NCI-H2081 (cell line): ENCODE measurements at places on chromosomes 5 and 9.
A peak's percentile ranks its signal among the peaks of the same experiment; 100 is the strongest.

GRCh38 chr5:94173100-94173499 lies 431.7 kb upstream of the POU5F2 start:
- DNase-seq: no peak

DNA sequence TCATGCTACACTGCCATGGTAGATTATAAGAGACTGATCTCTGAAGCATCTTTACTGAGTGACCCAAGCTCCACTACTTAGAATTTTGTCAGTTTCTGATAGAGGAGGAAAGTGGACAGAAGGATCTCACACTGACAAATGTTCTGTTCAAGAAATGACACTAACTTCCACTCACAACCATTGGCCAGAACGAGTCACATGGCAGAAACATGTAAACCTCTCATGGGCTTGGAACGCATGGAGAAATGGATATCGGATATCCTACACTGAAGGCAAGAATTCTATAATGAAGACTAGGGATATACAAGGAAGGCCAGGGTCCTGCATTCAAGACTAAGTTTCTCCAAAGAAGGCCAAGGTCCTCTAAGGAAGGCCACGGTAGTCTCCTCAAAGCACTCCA lies 31.1 kb downstream of the EGFLAM start:
- no peak for DNase-seq

- DNase-seq: no peak
These were observed 57.1 kb downstream of the SLC22A5 start for GRCh38 chr5:132426525-132427138.

DNA sequence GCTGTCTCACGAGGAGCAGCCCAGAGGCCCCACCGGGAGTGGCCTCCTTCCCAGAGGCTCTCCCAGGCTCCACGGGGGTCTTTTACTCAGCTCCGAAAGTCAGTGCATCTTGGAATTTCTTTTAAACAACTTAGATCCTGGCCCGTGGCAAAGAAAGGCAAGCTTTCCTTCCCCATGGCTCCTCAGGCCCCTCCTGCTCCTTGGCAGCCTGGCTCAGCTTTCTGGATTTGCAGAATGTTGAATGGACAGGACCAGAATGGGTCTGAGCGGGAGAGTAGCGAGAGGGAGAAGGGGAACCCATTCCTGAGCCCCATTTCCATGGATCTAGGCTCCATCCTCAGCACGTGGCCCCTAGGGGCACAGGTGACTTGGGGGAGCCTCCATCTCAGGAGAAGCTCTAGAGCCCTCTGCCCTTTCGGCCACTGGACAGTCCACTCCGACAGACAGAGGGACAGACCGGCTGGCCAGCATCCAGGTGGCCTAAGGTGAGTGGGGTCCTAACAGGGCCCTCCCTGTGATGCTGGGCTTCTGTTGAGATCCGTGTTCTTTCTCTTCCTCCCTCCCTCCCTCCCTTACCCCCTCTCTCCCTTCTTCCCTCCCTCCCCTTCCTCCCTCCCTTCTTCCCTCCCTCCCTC lies 173.9 kb upstream of the PPP1R26 start:
- DNase-seq: no peak

DNA sequence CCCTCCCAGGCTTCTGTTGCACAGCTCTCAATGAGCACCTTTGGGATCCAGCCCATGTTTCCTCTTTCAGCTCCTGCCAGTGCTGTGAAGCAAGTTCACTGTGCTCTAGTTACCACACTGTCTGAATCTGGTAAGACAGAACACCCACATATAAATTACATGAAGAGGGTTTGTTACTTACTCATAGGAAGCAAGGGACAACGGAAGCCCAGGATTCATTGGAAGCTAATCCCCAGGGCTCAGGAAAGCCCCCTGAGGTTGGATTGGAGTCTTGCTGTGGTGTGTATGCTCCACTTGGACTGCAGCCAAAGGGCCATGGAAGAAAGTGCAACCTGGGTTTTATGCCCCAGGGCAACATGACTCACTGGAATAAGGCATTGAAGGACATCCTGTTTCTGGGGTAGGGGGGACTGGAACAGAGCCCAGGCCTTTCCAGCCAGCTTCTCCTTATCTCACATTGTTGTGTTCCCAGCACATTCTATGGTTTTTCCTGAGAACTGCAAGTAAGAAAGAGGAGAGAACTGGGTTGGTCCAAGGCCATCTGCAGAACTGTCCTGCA lies 15.6 kb upstream of the CLK4 start:
- DNase-seq: peak; percentile 30

DNA sequence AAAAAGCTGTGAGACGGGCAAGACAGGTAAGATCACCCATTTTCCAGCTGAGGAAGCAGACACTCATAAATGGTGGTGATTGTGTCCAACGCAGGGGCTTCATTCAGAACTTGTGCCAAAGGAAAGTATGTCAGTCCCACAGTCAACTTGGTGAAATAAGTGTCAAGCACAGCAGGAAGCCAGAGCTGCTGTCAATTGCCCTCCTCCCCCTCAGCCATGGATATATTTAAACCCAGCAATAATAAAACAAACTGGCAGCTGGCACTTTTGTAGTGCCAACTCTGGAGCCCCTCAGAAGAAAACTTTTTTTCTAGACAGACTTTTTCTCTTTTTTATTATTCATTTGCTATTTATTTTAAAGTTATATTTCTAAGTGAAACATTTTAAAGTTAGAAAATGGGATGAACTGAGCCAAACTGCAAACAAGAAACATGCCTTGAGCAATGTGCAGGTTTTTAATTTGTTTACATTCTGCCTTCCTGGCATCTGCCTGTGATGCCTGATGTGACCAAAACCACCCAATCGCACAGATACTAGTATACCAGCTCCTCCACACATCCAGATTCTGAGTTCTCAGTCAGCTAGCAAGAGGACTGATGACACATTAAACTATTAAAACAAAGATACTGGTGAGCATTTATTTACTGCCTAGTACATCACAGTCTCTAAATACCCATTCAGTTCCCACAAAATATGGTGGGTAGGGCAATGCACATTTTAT lies 17.0 kb downstream of the DMAC1 start:
- peak; percentile 58 for DNase-seq

DNA sequence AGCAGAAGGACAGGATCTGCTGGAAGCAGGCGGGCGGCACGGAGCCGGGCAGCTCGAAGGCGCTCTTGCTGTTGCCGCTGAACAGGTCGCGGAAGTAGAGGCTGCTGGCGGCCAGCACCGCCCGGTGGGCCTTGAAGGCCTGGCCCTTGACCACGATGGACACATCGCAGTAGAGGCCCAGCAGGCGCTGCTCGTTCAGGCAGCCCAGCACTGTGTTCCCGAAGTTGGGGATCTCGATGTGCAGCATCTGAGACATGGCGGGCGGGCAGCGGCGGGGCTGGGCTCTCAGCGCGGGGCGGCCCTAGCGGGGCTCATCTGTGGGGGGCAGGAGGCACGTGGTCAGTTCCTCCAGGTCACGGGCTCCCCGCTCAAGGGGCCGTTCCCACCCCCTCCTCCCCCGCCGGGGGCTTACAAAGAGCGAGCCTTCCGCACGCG lies 44.8 kb downstream of the NACC2 start:
- no peak for DNase-seq

DNA sequence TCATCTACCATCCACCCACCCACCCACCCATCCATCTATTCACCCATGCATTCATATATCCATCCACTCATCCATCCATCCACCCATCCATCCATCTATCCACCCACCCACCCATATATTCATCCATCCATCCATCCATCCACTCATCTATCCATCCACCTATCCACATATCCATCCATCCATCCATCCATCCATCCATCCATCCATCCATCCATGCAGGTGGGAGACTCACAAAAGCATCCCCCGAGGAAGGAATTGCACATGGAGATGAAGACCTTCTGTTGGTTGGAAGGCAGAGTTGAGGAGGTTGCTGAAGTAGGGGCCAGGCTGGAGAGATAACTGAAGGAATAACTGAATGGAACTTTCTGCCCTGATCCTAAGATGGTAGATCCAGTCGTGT lies 126.9 kb downstream of the RGS3 start:
- no peak for DNase-seq

GRCh38 chr9:111890334-111890733 lies 6.3 kb upstream of the UGCG start:
- DNase-seq: no peak

GRCh38 chr5:168282120-168282519 lies 9.3 kb upstream of the WWC1 start:
- DNase-seq: no peak

- DNase-seq: no peak
These were observed 13.3 kb downstream of the HMMR start for GRCh38 chr5:163473635-163474243.

- peak; percentile 68 for DNase-seq
These were observed 34.4 kb upstream of the MRPS30 start for GRCh38 chr5:44774279-44774880.

DNA sequence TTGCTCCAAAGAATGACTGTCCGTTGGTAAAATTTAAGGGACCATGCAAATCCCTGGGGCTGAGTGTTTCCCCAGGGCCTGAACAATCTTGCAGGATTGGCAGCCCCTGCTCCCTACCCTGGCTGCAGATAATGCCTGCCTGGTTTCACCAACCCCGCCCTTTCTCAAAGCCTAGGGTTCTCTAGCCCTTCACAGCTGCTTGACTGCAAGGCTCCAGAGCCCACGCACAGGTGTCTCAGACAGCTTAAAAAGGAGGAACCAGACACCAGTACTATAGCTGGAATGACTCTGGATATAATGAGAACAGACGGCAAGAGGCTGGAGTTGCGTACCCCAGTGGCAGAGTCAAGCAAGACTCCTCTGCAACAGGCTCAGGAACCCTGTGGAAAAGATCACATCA lies 25.2 kb upstream of the TNIP1 start:
- no peak for DNase-seq

DNA sequence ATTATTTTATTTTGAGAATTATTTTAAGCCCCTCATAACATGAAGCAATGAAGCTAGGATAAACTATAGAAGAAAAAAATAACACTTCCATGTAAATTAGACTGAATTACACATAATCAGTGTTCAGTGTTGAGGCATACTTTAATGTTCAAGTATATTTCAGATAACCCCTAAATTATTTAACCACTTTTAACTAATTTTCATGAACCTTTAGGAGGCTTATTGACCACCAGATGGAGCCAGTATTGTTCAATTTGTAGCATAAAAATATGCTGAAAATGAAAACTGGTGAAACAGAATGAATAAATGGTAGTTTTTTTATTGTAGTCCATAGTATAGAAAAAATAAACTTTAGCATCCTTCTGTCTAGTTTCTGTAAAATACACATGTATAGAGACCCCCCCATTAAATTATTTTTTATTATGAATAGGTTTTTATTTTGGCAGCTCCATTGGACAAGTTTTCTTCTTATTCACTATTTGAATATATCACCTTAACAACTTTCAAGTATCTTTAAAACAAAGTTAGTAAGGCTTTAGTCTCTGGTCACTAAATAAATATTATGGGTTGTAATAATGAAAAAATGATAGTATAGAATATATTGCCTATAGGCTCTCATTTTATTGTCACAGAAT lies 190.1 kb downstream of the CWC27 start:
- no peak for DNase-seq

GRCh38 chr9:137412431-137412830 lies 10.5 kb downstream of the EXD3 start:
- no peak for DNase-seq

GRCh38 chr9:37034305-37034937 lies 353 bp upstream of the PAX5 start:
- peak; percentile 54 for DNase-seq

GRCh38 chr9:108468364-108468763 lies 387.4 kb downstream of the ACTL7B start:
- DNase-seq: peak; percentile 58

DNA sequence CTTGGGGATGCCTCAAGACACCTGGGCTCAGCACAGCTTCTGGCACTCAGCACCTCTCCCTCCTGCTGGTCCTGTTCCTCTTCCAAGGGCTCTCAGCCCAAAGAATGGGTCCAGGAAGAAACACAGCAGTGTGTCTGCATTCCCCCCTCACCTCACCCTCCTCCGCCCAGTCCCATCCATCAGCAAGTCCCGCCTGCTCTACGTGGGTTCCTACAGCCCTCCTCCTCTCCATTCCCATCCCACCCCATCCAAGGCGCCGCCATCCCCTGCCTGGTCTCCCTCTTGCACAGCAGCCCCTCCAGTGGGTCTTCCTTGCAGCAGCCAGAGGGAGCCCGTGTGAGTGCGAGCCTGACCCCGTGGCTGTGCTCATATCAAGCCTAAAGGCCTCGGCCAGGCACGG lies 52.3 kb upstream of the RPL26L1 start:
- DNase-seq: no peak

- peak; percentile 1 for DNase-seq
These were observed 162.6 kb downstream of the CPLANE1 start for GRCh38 chr5:37086466-37087173.

GRCh38 chr5:73328640-73329039 lies 119.9 kb downstream of the FOXD1 start:
- no peak for DNase-seq

GRCh38 chr9:14888875-14889274 lies 21.4 kb downstream of the FREM1 start:
- DNase-seq: no peak

DNA sequence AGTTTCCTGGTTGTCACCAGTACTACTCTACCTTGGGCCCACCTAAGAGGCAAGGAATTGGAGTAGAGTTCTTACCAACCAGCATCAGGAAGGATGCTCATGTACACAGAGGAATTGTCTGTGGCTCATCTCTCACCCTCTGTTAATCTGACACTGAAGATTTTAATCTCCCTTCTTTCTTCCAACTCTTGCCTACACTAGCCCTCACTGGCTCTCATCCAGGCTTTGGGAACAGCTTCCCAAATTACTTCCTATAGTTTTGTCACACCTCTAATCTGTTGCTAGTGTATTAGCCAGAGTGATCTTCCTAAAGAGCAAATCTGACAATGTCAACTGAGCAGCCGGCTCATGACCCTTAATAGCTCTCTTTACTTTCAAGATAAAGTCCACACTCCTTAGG lies 218.7 kb upstream of the TRIM32 start:
- DNase-seq: no peak

DNA sequence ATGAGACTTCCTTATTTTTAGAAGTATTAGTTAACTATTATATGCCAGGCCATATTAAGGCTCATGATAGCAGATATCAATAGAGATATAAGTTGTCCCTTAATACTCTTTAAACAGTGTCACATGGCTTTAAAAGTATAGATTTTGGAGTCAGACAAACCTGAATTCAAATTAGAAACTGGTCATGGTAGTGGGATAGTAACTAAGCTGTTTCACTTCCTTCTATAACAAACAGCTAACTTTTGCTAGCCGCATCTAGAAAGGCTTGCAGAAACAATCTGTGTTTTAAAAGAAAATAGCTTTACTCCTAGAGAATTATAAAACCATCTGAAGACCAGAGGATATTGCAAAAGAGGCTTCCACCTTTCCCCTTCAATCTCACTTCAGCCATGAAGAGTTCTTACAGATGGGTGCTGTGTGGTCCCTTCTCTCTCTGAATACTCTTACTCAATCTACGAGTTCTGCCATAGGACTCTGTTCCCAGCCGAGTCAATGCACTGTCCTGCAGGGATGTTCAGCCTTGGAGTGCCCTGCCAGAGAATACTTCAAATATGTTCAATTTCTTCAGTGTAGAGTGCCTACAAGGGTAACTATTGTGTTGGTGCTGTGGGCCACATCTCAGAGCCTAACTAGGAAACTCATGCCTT lies 810.2 kb downstream of the EFNA5 start:
- DNase-seq: no peak

GRCh38 chr5:103474677-103475076 lies 87.9 kb downstream of the NUDT12 start:
- no peak for DNase-seq

GRCh38 chr5:138911441-138911840 lies 36.3 kb upstream of the LRRTM2 start:
- DNase-seq: no peak
